NCI-H526 treated with DMSO at 0.1 percent for 48 hours (cell line): ENCODE measurements at places on chromosomes 6 and 20.

GRCh38 chr6:27145731-27146455 is 101.6 kb upstream of the PRSS16 start:
- peak; percentile 71 for DNase-seq

DNA sequence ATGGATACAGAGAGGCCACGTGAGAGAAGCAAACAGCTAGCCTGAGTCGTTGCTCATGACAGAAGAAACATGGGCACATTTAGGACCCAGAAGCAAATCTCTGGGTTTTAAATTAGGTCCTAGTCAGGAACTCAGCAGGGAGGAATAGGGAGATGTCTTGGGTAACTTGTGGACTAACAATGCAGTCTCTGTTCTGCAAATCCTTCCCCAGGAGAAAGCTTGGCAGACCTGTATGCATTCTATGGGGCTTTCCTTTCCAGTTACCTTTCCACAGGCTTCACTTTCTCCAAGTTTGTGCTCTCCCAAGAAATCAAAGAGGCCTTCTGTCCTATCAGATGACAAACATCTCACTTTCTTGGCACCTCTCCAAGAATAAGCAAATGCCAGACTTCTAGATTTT is 47.2 kb upstream of the PLCB4 start:
- no peak for DNase-seq

DNA sequence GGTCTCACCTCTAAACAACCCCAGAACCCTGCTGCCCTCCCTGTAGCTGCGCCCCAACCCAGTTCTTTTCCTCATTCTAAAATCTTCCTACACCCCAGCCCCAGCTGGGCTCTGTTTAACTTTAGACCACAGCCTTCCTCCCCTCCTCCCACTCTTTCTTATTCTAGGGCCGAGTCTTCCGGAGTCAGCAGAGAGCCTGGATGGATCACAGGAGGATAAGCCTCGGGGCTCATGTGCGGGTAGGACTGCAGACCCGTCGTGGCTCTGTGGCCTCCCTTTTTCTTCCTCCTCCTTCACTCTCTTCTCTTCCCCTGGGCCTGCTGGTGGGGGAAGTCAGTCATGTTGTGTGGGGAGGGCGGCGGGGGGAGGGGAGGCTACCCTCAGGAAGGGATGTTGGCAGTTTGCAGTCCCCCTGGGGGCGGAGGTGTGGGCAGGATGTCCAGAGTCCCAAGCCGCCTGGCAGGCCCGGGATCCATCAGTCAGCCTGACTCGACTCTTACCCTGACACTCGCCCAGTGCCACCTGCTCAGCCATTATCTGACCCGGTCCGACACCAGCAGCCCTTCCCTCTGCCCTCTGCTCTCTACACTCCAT is 8.1 kb downstream of the CAPN11 start:
- DNase-seq = no peak

DNA sequence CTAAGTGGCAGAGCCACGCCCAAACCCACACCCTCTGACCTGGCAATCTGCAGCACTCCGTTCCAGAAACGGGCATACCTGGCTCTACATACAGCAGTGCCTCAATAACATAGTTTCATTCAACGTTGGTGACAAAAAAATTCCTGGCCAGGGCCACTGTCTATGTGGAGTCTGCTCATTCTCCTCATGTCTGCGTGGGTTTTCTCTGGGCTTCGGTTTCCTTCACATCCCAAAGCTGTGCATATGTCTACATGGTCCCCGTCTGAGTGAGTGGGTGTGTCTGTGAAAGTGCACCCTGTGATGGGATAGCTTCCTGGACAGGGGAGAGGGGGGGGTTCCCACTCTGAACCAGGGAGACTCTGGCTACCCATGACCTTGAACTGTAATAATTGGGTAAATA is 2.1 kb downstream of the KIAA0319 start:
- DNase-seq = no peak

- no peak for DNase-seq
Observed at GRCh38 chr20:62571669-62572344, 70.5 kb upstream of the SLCO4A1 start.

DNA sequence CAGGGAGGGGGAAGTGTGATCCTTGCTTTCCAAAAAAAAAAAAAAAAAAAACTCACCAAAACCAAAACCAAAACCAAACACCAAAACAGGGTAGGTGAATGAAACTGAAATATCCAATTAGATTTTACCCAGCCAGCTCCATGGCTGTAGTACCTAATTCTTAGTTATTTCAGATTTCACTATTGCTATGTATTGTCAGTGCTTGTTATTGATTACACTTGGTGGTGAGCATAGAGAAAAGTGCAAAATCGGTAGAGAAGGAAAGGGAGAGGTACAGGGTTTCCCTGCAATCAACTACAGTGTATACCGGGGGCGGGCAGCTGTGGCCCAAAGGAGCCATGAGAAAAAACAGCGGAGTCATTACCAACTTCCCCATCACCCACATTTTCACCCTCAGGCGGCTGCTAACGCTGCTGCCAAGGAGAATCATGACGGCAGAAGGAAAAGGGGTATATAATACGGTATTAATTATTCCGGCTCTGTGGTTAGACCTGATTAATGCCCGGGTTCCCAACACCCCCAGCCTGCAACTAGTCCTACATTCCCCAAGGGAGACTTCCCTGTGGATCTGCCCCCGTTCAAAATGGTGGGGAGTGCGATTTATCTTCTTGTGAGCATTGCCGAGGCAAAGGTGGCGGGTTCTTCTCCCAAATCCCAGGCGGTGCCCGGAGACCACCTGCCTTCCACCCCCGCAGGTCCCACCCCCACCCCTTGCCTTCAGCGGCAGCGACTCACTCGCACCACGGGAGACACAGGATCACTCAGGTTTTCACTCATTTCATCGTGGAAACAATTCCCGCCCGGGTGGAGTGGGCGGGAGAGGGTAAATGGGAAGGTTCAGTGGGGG is at the start of gene C6orf62:
Gene C6orf62 (minus strand): TSS at position 30 of the 847 bp plus-strand sequence. CDS start 486 bp downstream, outside the sequence.
- DNase-seq = no peak

GRCh38 chr6:102918161-102918560 is 1524.7 kb downstream of the GRIK2 start:
- no peak for DNase-seq

- DNase-seq = no peak
Observed at GRCh38 chr6:131911951-131912350, 39.2 kb downstream of the CCN2 start.

- no peak for DNase-seq
Observed at GRCh38 chr20:34268851-34269636, 27.8 kb downstream of the ASIP start.

DNA sequence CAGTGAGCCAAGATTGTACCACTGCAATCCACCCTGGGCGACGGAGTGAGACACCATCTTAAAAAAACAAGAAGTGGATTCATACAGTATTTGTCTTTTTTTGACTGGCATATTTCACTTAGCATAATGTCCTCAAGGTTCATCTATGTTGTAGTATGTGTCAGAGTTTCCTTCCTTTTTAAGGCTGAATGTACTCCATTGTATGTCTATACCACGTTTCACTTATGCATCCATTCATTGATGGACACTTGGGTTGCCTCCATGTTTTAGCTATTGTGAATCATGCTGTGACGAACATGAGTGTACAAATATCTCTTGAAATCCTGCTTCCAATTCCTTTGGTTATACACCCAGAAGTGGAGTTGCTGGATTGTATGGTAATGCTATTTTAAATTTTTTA is 28.9 kb upstream of the FAM83D start:
- no peak for DNase-seq

- DNase-seq = no peak
Observed at GRCh38 chr6:116447496-116448011, 13.6 kb upstream of the CALHM6 start.

DNA sequence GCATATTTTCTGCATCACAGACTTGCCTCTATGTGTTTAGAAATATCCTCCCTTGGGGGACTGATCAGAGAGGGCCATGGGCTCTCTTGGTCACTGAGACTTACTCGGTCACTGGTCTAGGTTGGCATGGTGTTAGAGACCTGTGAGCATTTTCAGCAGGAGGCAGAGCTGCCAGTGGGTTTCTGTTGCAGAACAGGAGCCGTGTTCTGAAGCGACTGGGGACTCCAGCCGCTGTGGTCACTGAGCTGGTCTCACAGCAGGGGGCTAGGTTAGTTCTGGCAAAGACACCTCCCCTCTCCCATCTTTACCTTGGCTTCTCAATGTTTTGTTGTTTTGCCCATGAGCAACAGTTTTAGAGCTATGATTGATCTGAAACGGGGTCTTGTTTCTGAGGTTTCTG is 8.7 kb downstream of the TMEM181 start:
- DNase-seq = no peak

GRCh38 chr6:108635505-108636226 is 74.9 kb downstream of the FOXO3 start:
- DNase-seq = no peak

DNA sequence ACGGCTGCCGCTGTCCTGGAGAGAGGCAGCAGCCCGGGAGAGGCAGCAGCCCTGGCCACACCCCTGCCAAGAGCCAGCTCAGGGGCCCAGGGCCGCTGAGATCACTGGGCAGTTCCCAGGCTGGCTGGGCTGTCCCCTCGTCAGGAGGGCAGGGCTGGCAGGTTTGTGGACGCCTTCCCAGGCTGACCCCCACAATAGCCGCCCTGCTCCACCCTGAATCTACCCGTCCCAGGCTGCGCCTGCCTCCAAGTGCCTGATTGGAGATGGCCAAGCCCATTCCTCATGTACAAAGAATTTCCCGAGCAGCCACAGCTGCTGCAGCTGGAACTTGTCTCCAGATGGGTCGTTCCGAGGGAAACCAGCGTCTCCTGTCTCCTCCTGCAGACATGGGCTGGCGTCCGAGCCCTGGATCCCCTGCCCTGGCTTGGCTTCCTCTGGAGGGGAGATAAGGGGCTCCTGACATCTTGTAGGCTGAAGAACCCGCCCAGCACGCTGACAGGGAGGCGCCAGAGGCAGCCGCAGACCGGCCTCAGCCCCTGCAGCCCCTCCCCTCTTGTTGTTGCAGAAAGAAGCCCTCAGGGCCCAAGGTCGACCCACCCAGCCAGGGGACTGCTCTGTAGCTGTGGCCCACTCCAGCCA is 9.4 kb upstream of the GATA5 start:
- DNase-seq = no peak

DNA sequence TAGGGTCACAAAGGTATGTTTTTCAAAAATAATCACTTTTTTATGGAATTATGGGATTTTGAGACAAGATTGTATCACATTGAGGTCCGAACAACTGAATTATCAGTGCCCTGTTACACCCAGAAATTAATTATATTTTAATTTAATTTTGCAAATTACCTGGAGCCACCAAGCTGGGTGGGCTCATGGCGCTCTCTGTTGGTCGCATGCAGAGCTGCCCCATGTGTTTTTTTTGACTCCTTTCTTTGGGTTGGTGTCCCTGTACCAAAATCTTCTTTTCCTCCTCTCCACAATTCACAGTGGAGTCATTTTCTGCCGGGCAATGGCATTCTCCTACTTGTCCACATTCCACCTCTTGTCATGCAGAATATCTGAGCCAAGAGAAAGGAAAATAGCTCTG is 38.9 kb upstream of the FRMD1 start:
- no peak for DNase-seq

- DNase-seq = peak; percentile 79
Observed at GRCh38 chr6:110356778-110357177, 1.4 kb downstream of the METTL24 start.

DNA sequence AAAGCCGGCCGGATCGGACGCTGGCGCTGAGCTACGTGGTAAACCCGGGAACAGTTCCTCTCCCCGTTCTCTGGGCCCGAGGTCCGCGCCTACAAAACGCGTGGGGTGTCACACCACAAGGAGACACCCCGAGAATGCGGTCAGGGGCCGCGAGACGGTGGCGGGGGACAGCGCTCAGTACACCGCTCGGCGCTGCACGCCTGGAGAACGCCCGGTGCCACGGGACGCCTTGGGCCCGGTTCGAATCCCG is 670 bp downstream of the NCOA5 start:
- DNase-seq = no peak

DNA sequence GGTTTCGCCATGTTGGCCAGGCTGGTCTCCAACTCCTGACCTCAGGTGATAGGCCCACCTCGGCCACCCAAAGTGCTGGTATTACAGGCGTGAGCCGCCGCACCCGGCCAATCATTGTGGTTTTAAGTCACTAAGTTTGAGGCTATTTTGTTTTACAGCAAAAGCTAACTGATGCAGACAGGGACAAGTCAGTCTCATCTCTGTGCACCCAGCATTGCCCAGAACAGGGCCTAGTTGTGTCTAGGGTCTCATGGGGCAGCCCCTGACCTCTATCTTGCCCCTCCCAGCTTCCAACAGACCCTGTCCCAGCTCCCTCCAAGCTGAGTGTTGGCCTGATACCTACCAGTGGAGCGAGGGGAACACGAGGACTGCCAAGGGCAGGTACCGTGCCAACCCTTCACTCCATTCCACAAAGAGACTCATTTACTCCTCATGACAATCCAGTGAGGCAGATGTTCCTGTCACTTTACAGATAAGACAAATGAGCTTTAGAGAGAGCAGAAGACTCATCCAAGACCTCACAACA is 8.9 kb upstream of the RBCK1 start:
- DNase-seq = no peak

- DNase-seq = no peak
Observed at GRCh38 chr6:89047473-89047872, 33.1 kb upstream of the PNRC1 start.

DNA sequence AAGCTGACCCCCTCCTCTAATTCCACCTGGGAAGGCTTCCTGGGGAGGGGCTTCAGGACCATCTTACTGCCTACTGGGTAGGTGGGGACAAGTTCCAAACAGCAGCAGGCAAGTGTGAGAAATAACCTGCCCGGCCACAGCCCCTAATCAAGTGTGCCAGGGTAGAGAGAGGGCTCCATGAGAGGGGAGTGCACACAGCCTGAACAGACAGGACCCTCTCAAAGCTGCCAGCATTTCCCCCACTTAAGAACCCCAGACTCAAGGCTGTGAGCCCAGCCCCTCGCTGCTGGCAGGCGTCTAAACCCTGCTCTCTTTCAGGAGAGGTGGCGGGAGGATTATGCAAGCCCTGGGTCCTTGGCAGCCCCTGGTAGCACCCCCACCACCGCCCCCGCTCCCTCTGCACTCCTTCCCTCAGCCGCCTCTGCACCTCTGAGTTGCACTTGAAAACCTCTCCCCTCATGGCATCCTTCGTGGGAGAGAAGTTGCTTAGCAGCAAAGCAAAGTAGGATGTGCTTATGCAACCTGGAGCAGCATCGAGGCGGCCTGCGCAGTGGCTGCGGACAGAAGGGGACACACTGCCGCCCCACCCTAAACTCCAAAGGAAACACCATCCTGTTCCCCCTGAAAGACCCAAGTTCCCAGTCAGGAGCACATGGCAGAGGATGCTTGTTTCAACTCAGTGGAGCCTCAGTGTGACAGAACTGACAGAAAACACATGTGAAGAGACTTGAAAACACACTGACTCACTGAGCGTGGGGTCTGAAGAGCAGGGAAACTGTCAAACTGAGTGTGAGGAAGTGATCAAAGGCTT is 10.5 kb downstream of the DDRGK1 start:
- DNase-seq = no peak

DNA sequence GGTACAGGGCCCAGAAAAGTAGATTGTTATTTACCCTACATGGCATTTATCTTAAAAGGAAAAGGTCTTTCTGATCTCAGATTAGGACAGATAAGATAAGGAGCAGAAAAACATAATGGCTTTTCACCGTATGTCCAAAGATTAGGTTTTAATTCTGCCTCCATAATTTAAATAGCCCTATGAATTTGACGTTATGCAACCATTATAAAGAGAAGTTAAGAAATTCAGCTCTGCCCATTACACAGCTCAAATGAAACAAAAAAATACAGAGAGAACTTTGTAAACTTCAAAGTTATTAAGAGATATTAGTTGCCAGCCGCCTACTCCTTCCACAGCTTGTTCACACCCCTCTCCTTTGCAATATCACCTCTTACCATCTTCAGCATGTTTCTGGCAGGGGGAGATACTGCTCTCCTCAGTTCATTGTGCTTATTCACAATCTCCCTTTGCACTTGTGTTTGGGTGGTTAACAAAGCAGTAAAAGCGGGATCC is 8.1 kb downstream of the CRISP3 start:
- DNase-seq = no peak

GRCh38 chr20:58623579-58624473 is 27.3 kb upstream of the STX16 start:
- DNase-seq = no peak
